ENCODE measurements at places on chromosomes 5 and 9. TPM values are rescaled to one million over a fixed set of nuclear protein-coding genes. Genes with fewer than 3 reads are reported as not detected.

NR5A1 gene
- total RNA-seq = 204 TPM

SERF1A gene
- 11.0 TPM for total RNA-seq

CRHBP gene
- total RNA-seq = 98.5 TPM

CDH9 gene
- total RNA-seq = not detected

QRFP gene
- total RNA-seq = not detected

PCDHGC3 gene
- 26.7 TPM for total RNA-seq

COL23A1 gene
- total RNA-seq = 0.63 TPM

INSL6 gene
- total RNA-seq = not detected

DNA sequence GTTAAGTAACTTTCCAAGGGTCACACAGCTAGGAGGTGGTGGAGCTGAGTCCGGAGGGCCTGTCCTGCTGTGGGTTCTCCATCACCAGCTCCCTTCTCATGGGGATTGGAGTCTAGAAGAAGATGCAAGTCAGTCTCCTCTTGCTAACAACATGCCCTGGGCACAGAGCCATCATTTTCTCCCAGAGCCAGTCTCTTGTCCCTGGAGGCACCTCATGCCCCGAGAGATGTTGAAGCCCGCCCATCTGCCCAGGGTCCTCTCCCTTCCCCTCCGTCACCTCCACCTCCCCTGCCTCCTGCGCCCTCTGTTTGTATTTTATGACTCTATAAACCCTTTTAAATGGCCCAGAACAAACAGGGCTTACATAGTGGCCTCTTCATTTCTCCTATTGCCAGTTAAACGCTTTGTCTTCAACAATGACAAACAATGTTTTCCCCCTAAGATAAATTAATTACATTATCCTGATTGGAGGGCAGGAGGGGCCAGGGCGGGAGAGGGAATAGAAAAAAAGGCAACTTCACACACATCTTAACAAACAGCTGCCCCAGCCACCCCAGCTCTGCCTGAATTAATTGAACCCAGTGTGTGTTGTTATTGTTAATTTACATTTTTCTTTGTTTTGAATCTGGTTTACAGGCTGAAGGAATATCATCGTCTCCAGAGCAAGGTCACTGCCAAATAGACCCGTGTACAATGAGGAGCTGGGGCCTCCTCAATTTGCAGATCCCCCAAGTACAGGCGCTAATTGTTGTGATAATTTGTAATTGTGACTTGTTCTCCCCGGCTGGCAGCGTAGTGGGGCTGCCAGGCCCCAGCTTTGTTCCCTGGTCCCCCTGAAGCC, 55.8 kb downstream of the ASS1 start:
- no peak overlapping the region for H3K27ac ChIP-seq
- H3K4me1 ChIP-seq = no peaks in the 10 kb centered on the region
- H3K36me3 ChIP-seq = no peaks in the 10 kb centered on the region
- no peak overlapping the region for H3K4me3 ChIP-seq
- no peak for DNase-seq
- no peaks in the 10 kb centered on the region for H3K27me3 ChIP-seq

GRCh38 chr5:154608531-154609011, 130.5 kb upstream of the HAND1 start:
- no peaks in the 10 kb centered on the region for H3K36me3 ChIP-seq
- no peak for DNase-seq
- H3K4me3 ChIP-seq = no peak overlapping the region
- peaks cover 35% of the 10 kb centered on the region for H3K27me3 ChIP-seq
- peaks cover 17% of the 10 kb centered on the region for H3K4me1 ChIP-seq
- H3K27ac ChIP-seq = no peak overlapping the region

DNA sequence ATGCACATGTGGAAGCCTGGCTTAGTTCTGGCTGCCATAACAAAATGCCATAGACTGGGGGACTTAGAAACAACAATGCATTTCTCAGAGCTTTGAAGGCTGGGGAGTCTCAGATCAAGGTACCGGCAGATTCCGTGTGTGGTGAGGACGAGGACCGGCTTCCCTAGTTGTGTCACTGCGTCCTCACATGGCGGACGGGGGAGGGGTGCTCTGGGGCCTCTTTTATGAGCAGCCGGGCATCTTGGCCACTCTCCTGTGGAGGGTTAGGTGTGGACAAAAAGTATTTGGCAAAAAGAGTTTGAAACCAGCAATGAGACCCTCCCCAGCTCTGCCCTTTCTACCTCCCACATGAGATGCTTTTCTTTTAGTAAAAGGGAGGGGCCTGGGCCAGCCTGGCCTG, 118.5 kb upstream of the LPCAT1 start:
- peak; percentile 42 for DNase-seq
- H3K27me3 ChIP-seq = peaks cover 4% of the 10 kb centered on the region
- peaks cover 18% of the 10 kb centered on the region for H3K4me1 ChIP-seq
- H3K27ac ChIP-seq = no peak overlapping the region
- H3K4me3 ChIP-seq = no peak overlapping the region

DNA sequence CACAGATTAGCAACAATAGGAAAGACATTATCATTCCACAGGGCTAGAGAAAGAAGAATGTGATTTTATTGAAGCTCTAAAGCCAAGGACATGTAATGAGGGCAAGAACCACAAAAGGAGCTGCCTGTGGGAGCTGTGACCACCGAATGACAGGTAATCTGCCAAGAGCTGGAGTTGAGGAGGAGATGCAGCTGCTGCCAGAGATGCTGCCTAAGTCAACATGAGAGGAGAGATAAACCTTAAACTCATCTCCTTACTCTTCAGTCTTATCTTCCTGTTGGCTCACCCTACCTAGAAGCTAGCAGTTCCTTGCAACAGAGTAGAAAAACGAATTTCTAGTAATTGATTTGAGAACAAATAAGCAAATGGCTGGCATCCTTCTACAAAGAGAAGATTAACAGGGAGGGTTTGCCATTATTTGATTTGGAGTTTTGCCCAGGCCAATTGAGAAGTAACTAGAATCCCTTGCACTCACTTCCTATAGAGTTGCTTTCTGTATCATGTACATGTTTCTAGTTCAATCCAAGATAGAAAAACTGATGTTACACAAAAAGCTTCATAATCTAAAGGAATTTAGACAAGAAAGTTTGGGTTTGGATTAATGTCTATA, 539.2 kb downstream of the TLE1 start:
- H3K4me3 ChIP-seq = no peak overlapping the region
- no peaks in the 10 kb centered on the region for H3K27me3 ChIP-seq
- no peaks in the 10 kb centered on the region for H3K36me3 ChIP-seq

GRCh38 chr9:33813712-33814641, 3.0 kb upstream of the UBE2R2 start:
- H3K4me1 ChIP-seq = peaks cover 39% of the 10 kb centered on the region
- H3K4me3 ChIP-seq = no peak overlapping the region
- DNase-seq = no peak
- peak overlapping the region; percentile 100 for H3K27ac ChIP-seq
- no peaks in the 10 kb centered on the region for H3K36me3 ChIP-seq

DNA sequence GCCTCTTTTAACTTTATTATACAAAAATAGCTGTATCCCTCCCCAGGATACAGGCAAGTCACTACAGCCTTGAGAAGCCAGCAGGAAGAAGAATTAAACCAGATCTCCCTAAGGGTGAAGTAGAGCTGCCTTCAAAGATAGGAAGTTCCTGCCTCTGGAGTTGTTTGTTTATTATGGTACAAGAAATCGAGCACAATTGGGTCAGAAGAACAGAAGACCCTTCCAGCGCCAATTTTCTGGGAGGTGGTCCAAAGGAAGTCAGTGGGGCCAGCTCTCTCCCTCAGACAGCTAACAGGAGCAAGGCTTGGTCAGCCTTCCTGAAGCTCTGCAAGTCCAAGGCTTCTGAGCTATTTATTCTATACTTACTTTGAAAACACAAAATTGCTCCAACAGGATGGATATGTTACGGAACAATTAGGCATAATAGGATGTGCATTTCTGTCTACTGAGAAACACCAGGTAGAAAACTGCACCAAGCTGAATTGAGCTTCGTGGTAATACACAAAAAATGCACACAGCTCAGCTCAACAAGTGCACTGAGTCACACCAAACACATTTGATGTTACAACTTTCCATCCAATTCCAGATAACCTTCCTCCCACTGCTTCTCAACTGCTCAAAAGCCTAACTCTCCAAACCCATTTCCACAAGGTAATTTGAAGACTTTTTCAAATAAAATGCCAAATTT, 16.0 kb downstream of the SERINC5 start:
- H3K4me1 ChIP-seq = peaks cover 5% of the 10 kb centered on the region
- no peak for DNase-seq
- no peaks in the 10 kb centered on the region for H3K36me3 ChIP-seq
- H3K4me3 ChIP-seq = no peak overlapping the region
- H3K27ac ChIP-seq = no peak overlapping the region

DNA sequence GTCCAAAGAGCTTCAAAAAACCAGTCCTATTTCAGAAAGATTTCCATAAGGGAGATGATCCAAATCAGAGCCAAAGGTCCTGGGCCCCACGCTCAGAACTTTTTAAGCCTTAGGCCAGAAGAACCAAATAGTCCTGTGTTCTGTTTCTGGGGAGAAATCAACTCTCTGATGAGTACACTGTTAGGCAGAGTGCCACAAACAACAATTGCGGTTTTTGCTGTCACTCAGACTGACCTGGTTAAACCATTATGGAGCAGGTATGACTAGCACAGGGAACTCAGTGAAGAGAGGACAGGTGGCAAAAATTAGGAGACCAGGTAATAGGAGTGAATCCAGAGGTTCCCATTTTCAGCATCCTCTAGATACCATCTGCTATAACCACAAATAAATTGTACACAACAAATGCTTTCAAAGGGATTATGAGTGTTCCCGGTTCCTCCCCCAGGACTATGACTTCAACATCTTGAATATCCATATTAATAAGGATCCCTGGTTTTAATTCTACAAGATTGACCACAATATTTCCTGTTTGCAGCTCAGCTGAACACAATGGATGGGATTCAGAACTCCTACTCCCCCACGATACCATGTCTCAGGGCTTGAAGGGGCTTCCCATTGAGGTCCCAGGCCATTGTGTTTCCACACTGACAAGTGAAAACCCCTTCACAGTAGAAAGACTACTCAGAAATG, 52.1 kb upstream of the FREM1 start:
- H3K27ac ChIP-seq = no peak overlapping the region
- peaks cover 4% of the 10 kb centered on the region for H3K27me3 ChIP-seq
- H3K36me3 ChIP-seq = no peaks in the 10 kb centered on the region
- no peak overlapping the region for H3K4me3 ChIP-seq

DNA sequence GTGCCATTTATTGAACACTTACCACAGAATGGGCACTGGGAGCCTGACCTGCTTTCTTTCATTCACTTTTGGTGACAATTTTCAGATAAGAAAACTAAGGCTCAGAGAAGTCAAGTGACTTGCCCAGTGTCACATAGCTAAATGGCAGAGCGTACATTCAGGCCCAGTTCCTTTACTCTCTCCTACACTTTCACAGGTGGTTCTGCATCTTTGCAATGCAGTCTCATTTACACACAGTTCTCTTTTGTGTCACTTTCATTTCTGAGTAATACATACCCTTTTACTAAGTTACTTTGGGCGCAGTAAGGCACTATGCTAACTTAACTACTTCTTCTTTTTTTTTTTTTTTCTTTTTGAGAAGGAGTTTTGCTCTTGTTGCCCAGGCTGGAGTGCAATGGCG, 8.3 kb downstream of the NFIL3 start:
- no peak overlapping the region for H3K4me3 ChIP-seq
- peaks cover 9% of the 10 kb centered on the region for H3K27me3 ChIP-seq

- H3K27me3 ChIP-seq = no peaks in the 10 kb centered on the region
- H3K4me1 ChIP-seq = peaks cover 5% of the 10 kb centered on the region
- no peaks in the 10 kb centered on the region for H3K36me3 ChIP-seq
Observed at GRCh38 chr9:113645978-113646253, 182.4 kb downstream of the RGS3 start.

- peak; percentile 93 for DNase-seq
- no peaks in the 10 kb centered on the region for H3K27me3 ChIP-seq
- peaks cover 65% of the 10 kb centered on the region for H3K36me3 ChIP-seq
- no peak overlapping the region for H3K4me3 ChIP-seq
- H3K27ac ChIP-seq = peak overlapping the region; percentile 90
Observed at GRCh38 chr9:136521537-136521936, 24.3 kb downstream of the NOTCH1 start.

GRCh38 chr9:27349698-27350080, 52.7 kb upstream of the EQTN start:
- peaks cover 31% of the 10 kb centered on the region for H3K4me1 ChIP-seq
- DNase-seq = no peak
- H3K27ac ChIP-seq = no peak overlapping the region
- no peaks in the 10 kb centered on the region for H3K27me3 ChIP-seq

- peaks cover 5% of the 10 kb centered on the region for H3K27me3 ChIP-seq
- H3K4me3 ChIP-seq = no peak overlapping the region
- H3K4me1 ChIP-seq = no peaks in the 10 kb centered on the region
- no peaks in the 10 kb centered on the region for H3K36me3 ChIP-seq
- DNase-seq = no peak
Observed at GRCh38 chr5:171570244-171570825, 150.9 kb downstream of the FGF18 start.

- peaks cover 10% of the 10 kb centered on the region for H3K27me3 ChIP-seq
- H3K4me1 ChIP-seq = no peaks in the 10 kb centered on the region
- DNase-seq = no peak
- H3K27ac ChIP-seq = no peak overlapping the region
Observed at GRCh38 chr9:91786132-91786896, 163.7 kb downstream of the ROR2 start.

DNA sequence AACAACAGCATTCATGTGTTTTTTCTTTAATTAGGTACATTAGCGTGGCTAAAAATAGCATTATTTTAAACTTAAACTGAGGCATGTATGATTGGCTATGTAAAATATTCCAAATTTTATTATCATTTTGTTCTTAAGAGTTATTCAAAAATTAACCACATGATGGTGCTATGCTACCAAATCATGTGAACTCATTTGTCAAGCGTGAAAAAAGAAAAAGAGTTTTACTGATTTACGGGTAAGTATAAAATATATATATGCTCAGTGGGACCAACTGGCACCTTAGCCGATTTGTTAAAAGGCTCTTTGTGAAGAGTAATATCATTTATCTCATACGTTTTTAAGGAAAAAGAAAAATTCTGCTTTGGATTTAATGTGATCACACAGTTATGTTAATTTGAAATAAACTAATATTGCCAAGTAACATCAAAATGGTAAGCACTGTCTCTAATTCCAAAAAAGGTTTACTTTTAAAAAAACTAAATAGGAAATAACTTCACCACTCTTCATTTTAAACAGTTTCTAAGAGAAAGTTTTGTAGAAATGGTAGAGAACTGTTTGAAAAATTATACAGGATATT, 1042.3 kb downstream of the CDH12 start:
- no peaks in the 10 kb centered on the region for H3K27me3 ChIP-seq
- no peak overlapping the region for H3K4me3 ChIP-seq
- DNase-seq = no peak
- H3K4me1 ChIP-seq = no peaks in the 10 kb centered on the region

- H3K27ac ChIP-seq = no peak overlapping the region
- H3K27me3 ChIP-seq = no peaks in the 10 kb centered on the region
- no peaks in the 10 kb centered on the region for H3K36me3 ChIP-seq
- H3K4me3 ChIP-seq = no peak overlapping the region
Observed at GRCh38 chr5:893711-894110, 1.0 kb downstream of the TRIP13 start.

GRCh38 chr9:69500896-69501295, 171.3 kb downstream of the APBA1 start:
- H3K27ac ChIP-seq = no peak overlapping the region
- no peak overlapping the region for H3K4me3 ChIP-seq
- H3K36me3 ChIP-seq = no peaks in the 10 kb centered on the region
- no peak for DNase-seq
- H3K27me3 ChIP-seq = no peaks in the 10 kb centered on the region
- H3K4me1 ChIP-seq = no peaks in the 10 kb centered on the region

Measured in spleen (tissue), 13 donors.